NCI-H1092 (cell line): ENCODE measurements at places on chromosomes 16 and 17.

- DNase-seq = peak; percentile 80
These were observed at the start of gene GIT1 for GRCh38 chr17:29589524-29590410. GIT1 (minus strand) TSS chr17:29589648; CDS start chr17:29589378, 270 bp downstream.

DNA sequence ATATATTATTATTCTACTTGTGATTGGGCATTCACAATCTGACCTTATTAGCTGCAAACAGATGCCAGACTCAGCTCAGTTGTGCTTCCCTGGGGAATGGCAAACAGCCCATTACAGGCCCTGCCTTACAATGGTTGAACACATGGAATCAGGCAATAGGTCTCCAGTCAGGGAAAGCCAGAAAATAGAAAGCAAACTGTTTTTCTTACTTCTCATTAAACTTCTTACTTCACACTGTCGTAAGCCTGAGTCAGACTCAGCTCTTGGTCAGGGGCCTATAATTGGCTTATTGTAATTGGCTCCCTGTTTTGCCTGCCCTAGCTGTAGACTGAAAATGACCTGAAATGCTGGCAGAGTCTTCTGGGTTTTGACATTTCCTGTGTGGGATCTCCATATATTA is 77.0 kb upstream of the CA10 start:
- no peak for DNase-seq

GRCh38 chr17:50763716-50764475 is 3.4 kb downstream of the ANKRD40CL start:
- DNase-seq = no peak

DNA sequence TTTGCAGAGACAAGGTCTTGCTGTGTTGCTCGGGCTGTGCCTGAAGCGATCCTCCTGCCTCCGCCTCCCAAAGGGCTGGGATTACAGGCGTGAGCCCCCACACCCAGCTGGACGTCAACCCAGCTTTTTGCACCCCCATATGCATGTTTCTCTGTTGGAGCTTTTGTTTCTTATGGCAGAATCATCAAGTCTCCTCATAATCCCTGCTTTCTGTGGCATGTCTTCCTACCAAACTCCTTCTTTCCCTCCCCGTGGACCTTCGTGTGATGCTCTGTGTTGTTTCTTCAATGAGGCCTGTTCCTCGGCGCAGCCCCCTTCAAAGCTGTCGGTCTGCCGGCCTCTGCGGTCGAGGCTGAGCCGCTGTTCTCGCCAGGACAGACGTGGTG is 71.6 kb downstream of the METRNL start:
- DNase-seq = no peak

DNA sequence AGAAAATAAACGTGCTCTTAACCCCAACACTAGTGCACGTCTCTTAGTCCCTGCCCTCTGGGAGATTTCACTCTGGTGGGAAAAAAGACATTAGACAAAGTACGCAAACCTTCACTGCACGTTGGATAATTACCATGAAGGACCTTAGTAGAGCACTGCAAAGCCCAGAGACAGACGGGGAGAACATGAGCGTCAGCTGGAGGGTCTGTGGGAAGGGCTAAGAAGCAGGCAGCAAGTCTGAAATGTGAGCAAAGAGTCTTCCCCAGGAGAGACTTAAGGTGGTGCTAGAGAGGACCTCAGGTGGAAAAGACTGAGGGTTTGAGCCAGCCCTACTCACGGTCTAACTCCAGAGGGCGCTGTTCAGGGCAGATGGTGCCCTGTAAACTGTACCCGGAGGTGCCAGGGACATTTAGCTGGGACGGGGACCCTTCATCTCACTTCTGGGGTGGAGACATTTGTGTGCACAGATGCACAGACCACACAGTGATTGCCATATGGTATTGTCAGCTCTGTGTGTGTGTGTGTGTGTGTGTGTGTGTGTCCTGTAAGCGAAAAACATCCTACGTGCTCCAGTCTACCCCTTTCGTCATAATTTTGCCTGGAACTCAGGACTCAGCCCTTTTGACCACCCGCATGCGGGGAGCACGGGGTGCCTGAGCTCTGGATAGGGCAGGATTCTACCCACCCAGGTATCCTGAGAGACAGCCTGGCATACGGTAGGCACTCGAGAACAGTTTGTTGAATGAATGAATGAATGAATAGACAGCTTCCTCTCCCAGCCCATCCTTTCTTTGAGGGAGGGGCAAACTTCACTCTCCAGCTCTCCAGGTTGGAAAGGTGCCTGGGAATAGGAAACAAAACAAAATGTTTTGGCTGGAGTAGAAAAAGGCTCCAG is 10.1 kb upstream of the STAC2 start:
- DNase-seq = peak; percentile 39

- no peak for DNase-seq
These were observed 28.2 kb upstream of the PSMD7 start for GRCh38 chr16:74268372-74268782.

- DNase-seq = no peak
These were observed 12.7 kb upstream of the SSTR2 start for GRCh38 chr17:73151916-73152632.

DNA sequence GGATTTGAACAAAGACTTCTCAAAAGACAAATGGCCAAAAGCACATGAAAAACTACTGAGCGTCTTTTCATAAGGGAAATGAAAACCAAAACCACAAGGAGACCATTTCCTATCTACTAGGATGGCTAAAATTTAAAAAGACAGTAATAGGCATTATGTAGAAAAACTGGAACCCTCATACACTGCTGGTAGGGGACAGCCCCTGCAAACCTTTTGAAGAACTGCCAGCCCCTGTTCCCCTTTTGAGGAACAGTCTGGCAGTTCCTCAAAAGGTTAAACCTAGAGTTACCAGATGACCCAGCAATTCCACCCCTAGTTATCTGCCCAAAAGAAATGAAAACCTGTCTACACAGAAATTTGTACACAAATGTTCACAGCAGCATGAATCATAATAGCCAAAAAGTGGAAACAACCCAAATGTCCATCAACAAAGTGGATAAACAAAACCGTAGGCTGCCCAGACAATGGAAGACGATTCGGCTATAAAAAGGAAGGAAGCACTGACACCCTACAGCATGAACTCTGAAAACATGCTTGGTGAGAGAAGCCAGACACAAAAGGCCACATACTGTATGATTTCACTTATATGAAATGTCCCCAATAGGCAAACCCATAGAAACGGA is 22.9 kb downstream of the CDIP1 start:
- DNase-seq = no peak

- no peak for DNase-seq
These were observed 6.3 kb upstream of the RGS9 start for GRCh38 chr17:65130832-65131231.

DNA sequence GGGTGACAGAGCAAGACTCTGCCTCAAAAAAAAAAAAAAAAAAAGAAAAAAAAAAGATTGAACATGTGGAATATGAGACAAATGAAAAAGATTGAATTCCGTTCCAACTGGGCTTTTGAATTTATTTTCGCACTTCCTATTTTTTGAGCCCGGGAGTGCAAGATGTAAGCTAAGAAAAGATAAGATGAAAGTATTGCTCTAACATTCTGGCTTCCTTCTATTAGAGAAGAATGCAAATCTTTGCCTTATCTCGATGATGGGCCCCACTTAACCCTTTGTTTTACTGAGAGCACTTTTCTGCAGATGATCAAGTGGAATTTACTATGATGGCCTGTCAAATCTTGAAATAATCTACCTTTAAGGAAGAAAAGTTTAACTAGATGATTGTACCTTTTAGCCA is 96.3 kb downstream of the WWOX start:
- no peak for DNase-seq

DNA sequence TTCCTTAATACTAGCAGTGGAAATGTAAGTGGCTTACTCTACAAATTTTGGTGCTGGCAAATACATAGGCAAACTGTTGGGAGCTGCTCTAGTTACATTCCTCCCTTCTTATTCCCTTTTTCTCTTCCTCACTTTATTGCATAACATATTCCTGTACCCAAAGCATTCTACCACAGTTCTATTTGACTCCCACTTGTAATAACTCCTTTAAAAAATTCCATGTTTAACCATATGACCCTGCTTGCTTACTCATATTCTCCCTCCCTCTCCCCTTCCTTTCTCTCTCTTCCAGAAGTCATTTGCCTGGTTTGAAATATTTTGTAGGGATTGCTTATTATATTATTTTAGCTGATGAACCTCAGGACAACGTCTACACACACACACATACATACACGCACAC is 22.7 kb downstream of the NQO1 start:
- no peak for DNase-seq

DNA sequence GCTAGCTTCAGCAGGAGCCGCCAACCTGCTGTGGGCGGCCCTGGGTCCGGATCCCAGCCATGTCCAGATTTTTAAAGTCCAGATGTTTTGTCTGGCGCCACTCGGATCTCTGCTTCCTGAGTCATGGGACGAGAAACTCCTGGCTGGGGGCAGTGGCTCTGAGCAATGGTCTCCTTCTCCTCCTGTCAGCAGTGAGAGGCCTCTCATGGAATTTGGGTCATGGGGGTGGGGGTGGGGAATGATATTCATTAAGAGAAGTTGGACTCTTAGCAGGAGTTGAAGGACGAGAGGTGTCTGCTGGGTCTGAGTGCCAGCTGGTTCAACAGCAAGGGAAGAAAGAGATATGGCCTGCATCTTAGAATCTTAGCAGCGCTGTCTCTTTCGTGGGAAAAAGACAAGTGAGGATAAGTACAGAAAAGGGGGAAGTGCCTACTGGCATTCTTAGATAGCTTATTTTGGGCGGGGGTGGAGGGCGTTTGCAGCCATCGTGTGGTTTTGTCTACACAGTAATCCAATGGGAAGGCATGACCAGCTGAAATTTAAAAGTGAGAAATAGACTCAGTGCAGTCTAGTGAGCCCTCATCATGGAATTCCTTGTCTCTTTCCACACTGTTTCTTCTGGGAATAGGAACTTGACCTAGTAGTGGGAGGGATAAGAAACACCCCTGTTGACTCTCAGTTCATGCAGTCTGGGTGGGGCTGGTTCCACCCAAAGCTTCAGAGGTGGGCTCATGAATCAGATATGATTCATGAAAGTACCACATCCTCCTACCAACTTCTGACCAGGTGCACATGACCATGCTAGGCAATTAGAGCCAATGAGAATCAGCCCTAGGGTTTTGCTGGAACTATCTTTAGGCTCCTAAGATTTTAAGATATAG is 80.5 kb downstream of the MYH13 start:
- no peak for DNase-seq

GRCh38 chr17:17401271-17401781 is 75.5 kb upstream of the MED9 start:
- no peak for DNase-seq

DNA sequence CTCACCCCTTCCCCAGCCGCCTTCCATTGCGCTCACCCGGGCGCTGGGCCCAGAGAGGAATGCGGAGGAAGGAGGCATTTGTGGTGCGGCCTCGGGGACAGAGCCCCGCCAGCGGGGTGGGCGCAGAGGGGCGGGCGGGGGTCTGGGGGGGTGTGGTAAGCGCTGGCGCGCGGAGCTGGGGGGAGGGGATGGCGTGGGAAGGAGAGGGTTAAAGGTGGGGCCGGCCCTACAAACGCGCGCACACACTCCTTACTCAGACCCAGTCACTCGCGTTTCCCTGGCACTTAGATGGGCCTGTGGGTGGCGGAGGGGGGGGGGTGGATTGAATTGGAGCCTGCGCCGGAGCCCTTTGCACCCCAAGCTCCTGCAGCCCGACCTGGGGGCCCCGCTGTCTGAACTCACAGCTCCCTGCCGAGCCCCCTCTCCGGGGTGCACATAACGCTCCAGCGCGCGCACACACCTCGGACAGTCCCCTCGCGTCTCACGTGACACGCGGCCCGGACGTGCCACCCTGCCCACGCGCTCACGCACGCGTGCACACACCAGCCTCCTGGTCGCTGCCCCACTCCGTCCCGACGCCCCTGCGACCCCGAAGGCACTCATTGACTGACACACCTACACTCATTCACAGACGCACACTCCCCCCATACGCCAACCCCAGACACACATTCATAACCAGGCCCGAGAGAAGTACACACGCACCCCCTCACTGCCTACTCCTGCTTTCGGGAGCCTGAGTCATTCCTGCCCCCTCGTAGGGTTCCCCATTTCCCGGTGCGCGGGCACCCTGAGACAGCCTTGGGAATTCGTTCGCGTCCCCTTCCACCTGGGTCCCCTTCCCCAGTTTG is 844 bp downstream of the TBKBP1 start:
- no peak for DNase-seq

DNA sequence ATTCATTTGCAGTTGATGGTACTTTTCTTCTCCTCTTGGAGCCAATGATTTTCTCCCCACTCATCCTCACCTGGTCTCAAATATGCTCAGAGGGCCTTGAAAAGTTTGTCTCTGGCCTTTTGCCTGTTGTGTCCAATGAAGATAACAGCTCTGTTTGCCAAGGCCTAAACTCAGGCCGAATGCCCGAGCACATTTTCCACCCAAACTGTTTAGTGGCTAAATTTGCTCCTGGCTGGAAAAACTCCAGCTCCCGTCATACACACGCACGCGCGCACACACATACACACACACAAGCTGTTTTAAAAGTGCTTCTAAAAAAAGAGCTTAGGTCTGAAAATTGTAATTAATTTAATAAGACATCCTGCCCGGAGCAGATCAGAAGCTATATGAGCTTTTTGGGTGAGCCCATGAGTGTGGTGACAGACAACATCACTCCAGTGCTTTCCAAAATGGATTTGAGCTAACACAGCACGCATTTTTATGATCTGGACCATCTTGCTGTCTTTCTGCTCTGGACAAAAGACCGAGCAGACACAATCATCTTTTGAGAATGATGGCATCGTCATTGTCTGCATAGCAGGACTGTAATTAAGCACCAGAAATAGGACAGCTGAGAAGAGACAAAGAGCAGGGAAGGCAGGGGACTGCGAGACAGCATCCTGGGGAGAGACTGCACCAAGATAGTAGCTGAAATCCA is 48.9 kb downstream of the IRX6 start:
- no peak for DNase-seq

DNA sequence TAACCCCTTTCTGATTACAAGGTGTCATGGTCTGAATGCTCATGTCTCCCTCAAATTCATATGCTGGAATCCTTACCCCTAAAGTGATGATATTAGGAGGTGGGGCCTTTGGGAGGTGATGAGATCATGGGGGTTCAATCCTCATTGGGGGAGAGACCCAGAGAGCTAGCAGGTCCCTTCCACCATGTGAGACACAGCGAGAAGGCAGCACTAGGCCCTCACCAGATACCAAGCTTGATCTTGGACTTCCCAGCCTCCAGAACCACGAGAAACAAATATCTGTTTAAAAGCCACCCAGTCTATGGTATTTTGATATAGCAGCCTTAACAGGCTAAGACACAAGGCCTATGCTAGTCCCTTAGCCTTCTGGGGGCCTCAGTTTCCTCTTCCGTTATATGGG is 45.9 kb downstream of the MYH11 start:
- no peak for DNase-seq
